ENCODE measurements at places on chromosomes 13 and 19. TPM values are rescaled to one million over a fixed set of nuclear protein-coding genes. Genes with fewer than 3 reads are reported as not detected.

DNA sequence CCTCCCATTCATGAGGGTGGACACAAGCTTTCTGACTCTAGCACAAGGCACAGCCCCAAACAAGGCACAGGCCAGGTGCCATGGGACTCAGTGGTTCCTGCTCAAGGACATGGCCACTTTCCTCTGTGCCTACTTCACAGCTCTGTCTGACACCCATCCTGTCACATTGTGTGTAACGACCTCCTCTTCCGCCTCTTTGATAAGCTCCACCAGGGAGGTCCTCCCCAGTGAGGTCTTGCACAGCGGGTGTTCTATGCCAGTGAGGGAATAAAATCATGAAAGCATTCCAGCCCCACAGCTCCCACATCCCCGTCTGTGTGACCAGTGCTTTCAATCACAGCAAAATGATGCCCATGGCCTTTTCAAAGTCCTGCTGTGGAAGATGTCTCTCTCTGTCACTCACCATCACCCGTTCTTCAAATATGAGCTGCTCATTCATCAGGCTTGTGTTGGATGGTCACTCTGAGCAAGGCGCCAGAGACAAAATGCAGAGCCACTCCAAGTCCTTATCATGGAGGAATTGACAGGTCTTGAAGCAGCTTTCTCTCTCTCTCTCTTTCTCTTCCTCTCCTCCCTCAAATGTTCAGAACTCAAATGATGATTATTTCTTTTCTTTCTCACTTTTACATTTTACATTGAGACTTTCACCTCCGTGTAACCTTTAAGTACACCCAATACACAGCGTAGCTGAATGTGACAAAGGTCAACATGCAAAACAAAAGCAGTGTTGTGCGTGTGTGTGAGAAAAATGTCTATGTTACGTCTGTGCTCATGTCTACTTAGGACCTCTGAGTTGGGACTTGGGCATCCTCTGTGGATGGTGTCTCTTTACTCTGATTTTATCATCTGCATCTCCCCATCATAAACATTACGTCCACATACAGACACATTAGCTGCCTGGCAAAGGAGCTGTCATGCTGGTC lies 8.0 kb upstream of the SPATA13 start:
- H3K4me1 ChIP-seq = no peaks in the 10 kb centered on the region
- no peak overlapping the region for H3K4me3 ChIP-seq
- no peak for DNase-seq
- H3K27ac ChIP-seq = no peak overlapping the region
- H3K36me3 ChIP-seq = no peaks in the 10 kb centered on the region

- H3K36me3 ChIP-seq = no peaks in the 10 kb centered on the region
- no peak overlapping the region for H3K4me3 ChIP-seq
- no peaks in the 10 kb centered on the region for H3K4me1 ChIP-seq
- no peak for DNase-seq
Measured at GRCh38 chr13:80881942-80882445, 541.1 kb upstream of the SPRY2 start.

- no peaks in the 10 kb centered on the region for H3K27me3 ChIP-seq
- no peak overlapping the region for H3K4me3 ChIP-seq
- DNase-seq = no peak
- H3K4me1 ChIP-seq = peaks cover 26% of the 10 kb centered on the region
- no peak overlapping the region for H3K27ac ChIP-seq
Measured at GRCh38 chr19:46739290-46739771, 6.5 kb upstream of the FKRP start.

GRCh38 chr19:4977299-4978174 lies 8.6 kb downstream of the KDM4B start:
- H3K4me3 ChIP-seq = no peak overlapping the region
- H3K27me3 ChIP-seq = no peaks in the 10 kb centered on the region
- peaks cover 15% of the 10 kb centered on the region for H3K4me1 ChIP-seq
- H3K27ac ChIP-seq = no peak overlapping the region
- no peak for DNase-seq

GRCh38 chr13:55000043-55000442 lies 1971.4 kb downstream of the OLFM4 start:
- no peaks in the 10 kb centered on the region for H3K27me3 ChIP-seq
- H3K4me1 ChIP-seq = no peaks in the 10 kb centered on the region
- H3K27ac ChIP-seq = no peak overlapping the region
- H3K4me3 ChIP-seq = no peak overlapping the region

GRCh38 chr19:56983804-56984203 lies 136.0 kb upstream of the USP29 start:
- no peak overlapping the region for H3K27ac ChIP-seq
- no peak for DNase-seq
- H3K36me3 ChIP-seq = no peaks in the 10 kb centered on the region

- H3K27me3 ChIP-seq = peaks cover 13% of the 10 kb centered on the region
- no peaks in the 10 kb centered on the region for H3K36me3 ChIP-seq
Measured at GRCh38 chr13:50527612-50528509, 315.6 kb downstream of the DLEU7 start.

- H3K27me3 ChIP-seq = peaks cover 73% of the 10 kb centered on the region
- H3K4me3 ChIP-seq = peak overlapping the region; percentile 80
- peaks cover 13% of the 10 kb centered on the region for H3K4me1 ChIP-seq
- H3K27ac ChIP-seq = peak overlapping the region; percentile 13
- peaks cover 2% of the 10 kb centered on the region for H3K36me3 ChIP-seq
- DNase-seq = no peak
Measured at GRCh38 chr13:33015241-33015668, 968 bp upstream of the KL start.

- no peak overlapping the region for H3K27ac ChIP-seq
- no peaks in the 10 kb centered on the region for H3K36me3 ChIP-seq
- H3K4me1 ChIP-seq = no peaks in the 10 kb centered on the region
- H3K27me3 ChIP-seq = peaks cover 5% of the 10 kb centered on the region
Measured at GRCh38 chr19:29299416-29300380, 86.7 kb upstream of the UQCRFS1 start.

DNA sequence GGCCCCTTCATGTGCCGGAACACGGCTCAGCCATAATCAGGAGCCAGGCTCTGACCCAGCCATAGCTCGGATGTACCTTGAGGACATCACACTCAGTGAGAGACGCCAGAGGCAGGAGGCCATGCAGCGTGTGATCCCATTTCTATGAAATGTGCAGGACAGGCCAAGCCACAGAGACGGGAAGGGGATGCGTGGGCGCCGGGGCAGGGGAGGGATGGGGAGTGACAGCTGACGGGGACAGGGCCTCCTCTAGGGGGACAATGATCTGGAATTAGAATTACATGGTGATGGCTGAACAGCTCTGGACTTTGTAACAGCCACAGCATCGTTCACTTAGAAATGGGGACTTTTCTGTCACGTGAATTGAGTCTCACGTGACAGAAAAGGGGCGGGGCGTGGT lies 34.9 kb downstream of the SBNO2 start:
- no peak for DNase-seq
- H3K27me3 ChIP-seq = no peaks in the 10 kb centered on the region
- peaks cover 28% of the 10 kb centered on the region for H3K36me3 ChIP-seq
- H3K4me3 ChIP-seq = no peak overlapping the region
- peaks cover 2% of the 10 kb centered on the region for H3K4me1 ChIP-seq

DNA sequence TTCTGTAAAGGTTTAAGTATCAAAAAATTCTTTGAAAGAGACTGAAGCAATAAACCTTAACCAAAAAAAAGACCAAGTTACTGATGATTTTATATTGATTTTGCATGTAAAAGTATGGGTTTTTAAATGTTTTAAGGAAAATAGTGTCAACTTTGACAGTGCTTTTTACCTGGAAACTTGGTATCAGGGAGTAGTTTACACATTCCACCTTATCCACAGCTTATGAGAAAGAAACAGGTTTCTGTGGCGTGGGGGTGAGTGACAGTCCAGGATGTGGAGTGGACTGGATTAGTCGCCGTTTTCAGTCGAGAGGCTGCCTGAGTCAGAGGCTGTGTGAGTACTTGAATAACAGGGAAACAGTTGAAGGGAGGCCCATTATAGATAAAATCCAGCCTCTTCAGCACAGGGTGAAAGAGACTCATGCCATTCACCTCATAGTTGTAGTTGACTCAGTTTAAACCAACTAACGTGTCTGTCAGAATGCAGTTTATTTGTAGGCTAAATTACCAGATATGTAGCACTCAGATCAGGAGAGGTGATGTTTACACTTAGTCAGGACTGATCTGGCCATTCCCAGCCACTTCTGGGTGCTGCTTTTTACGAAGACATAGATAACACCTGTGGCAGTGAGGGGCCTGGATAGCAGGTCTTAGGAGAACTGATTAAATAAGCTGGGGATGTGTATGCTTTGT lies 595 bp upstream of the GPR183 start:
- H3K27ac ChIP-seq = peak overlapping the region; percentile 83
- no peak for DNase-seq
- H3K27me3 ChIP-seq = no peaks in the 10 kb centered on the region
- peaks cover 48% of the 10 kb centered on the region for H3K36me3 ChIP-seq
- peaks cover 60% of the 10 kb centered on the region for H3K4me1 ChIP-seq

GRCh38 chr13:46097015-46097414 lies 7.8 kb downstream of the CPB2 start:
- H3K4me1 ChIP-seq = peaks cover under 1% of the 10 kb centered on the region
- H3K27me3 ChIP-seq = peaks cover 21% of the 10 kb centered on the region
- no peak for DNase-seq
- H3K36me3 ChIP-seq = peaks cover 2% of the 10 kb centered on the region
- no peak overlapping the region for H3K4me3 ChIP-seq
- H3K27ac ChIP-seq = no peak overlapping the region

DNA sequence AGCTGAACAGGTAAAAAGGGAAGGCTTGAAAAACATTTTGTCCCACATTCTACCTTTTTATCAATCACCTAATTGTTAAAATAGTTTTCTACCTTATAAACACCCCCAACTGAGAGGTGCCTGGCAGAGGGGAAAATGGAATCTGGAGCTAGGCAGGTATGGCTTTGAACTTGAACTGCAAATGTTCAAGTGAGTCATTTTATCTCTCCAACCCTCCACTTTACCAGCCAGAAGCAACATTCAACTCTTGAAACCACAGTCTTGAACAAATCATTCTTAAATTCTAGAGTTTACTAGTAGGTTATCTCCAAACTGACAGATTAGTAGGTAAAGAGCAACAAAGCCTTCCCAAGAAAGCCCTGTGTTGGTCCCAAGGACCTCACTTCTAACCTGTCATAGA lies 116.9 kb downstream of the ABCC4 start:
- no peak for DNase-seq
- peak overlapping the region; percentile 37 for H3K27ac ChIP-seq
- H3K27me3 ChIP-seq = no peaks in the 10 kb centered on the region
- peaks cover 29% of the 10 kb centered on the region for H3K36me3 ChIP-seq
- H3K4me1 ChIP-seq = peaks cover 34% of the 10 kb centered on the region

DNA sequence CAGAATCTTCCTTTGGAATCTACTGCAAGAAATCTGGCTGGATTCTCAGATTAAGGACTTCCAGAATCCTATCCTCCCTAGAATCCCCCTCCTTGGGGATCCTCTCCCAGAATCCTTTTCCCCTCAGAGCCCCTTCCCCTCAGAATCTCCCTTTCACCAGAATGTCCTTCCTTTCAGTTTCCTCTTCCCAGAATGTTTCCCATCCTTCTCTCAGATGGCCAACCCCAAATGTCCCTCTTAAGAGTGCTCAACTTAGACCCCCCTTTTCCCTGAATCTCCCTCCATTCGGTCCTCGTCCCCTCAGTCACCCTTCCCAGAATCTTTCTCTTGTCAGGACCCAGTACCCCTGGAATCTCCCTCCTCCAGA lies 584 bp upstream of the RPS16 start:
- H3K36me3 ChIP-seq = peaks cover 23% of the 10 kb centered on the region
- H3K27me3 ChIP-seq = peaks cover 3% of the 10 kb centered on the region
- peaks cover 42% of the 10 kb centered on the region for H3K4me1 ChIP-seq
- H3K27ac ChIP-seq = peak overlapping the region; percentile 99

DNA sequence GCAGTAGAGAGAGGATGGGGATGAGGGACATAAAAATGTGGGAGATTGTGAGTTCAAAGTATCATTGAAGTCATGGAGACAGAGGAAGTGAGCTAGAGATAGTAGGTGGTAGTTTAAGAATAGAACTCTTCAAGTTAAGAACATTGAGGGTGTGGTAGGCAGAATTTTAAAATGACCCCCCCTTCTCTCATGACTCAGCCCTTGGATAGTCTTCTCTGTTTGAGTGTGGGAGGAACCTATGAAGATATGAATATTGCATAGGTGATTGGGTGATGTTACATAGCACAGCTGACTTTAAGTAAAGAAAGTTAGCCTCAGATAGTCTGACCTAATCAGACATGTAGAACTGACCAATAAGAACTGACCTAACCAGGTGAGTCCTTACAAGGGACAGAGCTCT lies 418.6 kb downstream of the FOXO1 start:
- H3K36me3 ChIP-seq = peaks cover 14% of the 10 kb centered on the region
- H3K4me1 ChIP-seq = peaks cover 10% of the 10 kb centered on the region
- H3K27me3 ChIP-seq = peaks cover 1% of the 10 kb centered on the region
- no peak overlapping the region for H3K27ac ChIP-seq
- no peak overlapping the region for H3K4me3 ChIP-seq

Gene ZNF441
- total RNA-seq = 15.5 TPM

Gene CEACAM20
- total RNA-seq = not detected

Gene OVOL3
- not detected for total RNA-seq

Gene SIGLEC12
- 3.7 TPM for total RNA-seq

Gene KIR3DL2
- 0.36 TPM for total RNA-seq

Gene ZNF737
- 33.8 TPM for total RNA-seq

Gene C13orf42
- not detected for total RNA-seq

Gene SIGLEC10
- total RNA-seq = 0.96 TPM

Gene ZNF880
- 31.1 TPM for total RNA-seq

Gene CEBPA
- total RNA-seq = 1.9 TPM

Gene COMP
- not detected for total RNA-seq

Gene PSG11
- not detected for total RNA-seq

Gene BEST2
- not detected for total RNA-seq

Measured in activated naive CD8-positive, alpha-beta T cell treated with anti-CD3 and anti-CD28 coated beads, Interleukin-2, amount 10 ng/mL, durations not matched to agents 7 days and 5 days (primary cell).